ENCODE measurements at places on chromosomes 6 and 20.

DNA sequence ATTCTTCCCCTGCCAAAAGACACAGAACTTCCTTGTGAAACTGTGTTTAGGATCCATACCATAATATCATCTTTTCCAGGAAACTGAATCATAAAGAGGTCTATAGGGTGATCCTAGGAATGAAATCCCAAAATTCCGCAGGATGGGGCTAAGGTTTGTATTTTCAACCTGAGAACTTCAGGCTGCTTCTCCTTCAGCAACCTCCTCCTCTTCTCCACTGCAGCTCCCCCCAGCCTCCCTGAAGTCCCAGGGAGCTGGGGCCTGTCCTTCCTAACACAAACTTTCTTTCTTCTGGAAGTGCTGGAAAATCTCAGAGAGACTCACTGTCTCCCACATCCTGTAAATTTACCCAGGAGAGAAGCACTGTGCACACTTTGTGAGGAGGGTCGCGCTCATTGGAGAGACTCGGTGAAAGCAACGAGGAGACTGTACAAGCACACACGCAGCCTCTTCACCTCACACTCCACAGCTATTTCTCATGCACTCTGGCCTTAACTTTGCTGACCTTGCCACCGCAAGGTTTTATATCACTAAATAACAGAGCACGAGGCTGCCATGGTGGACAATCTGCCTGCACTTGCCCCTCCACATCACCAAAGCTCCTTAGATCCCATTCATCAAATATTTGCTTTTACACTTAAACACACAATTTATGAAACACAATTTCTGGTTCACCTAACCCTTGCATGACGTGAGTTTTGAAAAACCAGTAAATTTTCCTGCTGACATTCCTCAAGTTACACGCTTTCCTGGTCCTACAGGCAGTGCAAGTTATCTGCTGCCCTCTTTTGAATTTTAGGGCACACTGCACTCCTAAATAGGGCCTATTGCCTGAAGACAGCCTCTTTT lies 14.3 kb downstream of the ID4 start:
- DNase-seq, result no peak

DNA sequence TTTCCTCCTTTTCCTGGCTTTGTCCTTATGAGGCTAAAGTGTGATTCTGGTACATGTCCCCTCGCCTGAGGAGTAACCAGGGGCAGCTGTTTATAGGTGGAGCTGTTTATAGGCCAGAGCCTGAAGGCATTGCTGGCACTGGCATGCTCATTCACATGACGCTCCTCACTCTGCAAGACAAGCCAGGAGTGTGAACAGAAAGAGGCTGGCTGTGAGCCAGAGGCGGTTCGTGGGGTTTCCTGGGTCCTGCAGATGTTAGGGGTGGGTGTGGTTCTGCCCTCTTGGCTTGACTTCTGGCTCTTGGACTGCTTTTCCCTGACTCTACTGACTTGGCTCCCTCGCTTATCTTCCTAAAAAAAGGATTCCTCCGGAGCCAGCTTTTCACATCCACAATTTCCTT lies 12.8 kb upstream of the MDFI start:
- no peak for DNase-seq

GRCh38 chr6:150072201-150072600 lies 3.3 kb upstream of the ULBP3 start:
- DNase-seq, result no peak

DNA sequence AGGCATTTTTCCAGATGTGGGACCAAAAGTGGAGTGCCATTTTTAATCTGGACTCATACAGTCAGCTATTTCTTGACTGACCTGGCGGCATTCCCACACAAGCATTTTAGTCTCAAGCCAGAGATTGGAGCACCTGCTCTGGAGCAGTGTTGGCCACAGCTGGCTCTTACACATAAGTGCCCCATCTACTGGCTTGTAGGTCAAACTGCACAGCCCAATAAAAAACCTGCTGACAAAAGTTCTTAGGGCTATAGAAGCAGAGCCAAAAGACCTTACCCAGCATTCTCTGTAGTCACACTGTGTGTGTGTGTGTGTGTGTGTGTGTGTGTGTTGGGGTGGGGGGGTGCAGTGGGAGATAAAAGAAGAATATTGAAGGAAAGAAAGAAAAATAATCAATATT lies 38.6 kb upstream of the SENP6 start:
- no peak for DNase-seq

DNA sequence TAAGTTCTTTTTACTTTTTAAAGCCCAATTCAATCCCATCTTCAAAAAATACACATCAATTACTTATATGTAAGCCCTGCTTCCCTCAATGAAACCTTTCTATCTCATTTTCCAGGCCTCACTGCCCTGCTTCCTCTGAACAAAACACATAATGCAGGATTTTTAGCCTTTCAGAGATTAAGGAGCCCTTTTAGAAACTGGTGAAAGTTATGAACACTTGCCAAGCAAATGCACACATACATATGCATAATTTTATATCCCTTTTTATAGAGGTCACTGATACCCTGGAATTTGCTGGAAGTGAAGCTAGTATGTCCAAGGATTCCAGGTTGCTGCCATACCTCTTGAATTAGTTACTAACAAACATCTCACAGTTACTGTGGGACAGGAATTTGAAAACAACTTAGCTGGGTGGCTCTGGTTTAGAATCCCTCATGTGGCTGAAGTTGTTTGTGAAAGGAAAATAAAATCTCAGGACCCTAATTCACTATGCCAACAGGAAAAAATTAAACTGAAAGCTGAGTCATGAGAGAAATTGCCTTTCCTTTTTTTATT lies 75.8 kb downstream of the UBE3D start:
- no peak for DNase-seq

DNA sequence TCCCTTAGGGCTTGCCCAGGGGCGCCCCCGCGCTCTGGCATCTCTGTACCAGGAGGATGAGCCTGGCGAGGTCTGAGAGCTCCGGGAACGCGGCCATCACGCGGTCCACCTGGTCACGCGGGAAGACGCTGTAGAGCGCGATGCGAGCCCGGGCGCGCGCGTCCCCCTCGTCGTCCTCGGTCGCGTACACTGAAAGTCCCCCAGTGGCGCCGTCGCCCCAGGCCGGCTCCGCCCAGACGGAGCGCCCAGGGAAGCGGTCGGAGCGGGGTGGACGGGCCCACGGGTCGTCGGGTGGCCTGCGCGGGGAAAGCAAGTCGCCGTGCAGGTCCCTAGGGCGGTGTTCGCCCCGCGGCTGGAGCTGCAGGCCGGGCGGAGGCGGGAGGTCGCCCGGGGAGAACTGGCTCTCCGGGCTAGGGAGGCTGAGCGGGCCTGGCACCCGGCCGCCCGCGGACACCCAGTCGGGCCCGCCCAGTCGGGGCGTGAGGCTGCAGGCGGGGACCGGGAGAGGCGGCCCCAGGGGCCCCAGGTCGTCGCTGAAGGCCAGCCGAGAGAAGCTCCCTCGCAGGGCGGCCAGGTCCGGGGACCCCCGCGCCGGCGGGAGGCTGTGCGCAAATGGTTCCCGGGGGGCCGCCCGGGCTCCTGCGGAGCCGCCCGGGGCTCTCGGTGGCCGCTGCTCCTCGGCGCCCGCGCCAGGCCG lies 34.0 kb downstream of the ZC3H12D start:
- DNase-seq, result no peak

- DNase-seq, result no peak
Measured at GRCh38 chr6:131775886-131776285, 31.9 kb upstream of the ENPP1 start.

Measured in activated naive CD4-positive, alpha-beta T cell (primary cell).